Activated CD4-positive, alpha-beta memory T cell treated with anti-CD3 and anti-CD28 coated beads for 36 hours (primary cell): ENCODE measurements at places on chromosomes 5 and 9. TPM values are rescaled to one million over a fixed set of nuclear protein-coding genes. Genes with fewer than 3 reads are reported as not detected.

GRCh38 chr5:134508521-134509195 lies 16.8 kb upstream of the JADE2 start:
- H3K27ac ChIP-seq = no peak overlapping the region
- no peaks in the 10 kb centered on the region for H3K36me3 ChIP-seq
- DNase-seq = no peak
- H3K4me3 ChIP-seq = no peak overlapping the region
- H3K27me3 ChIP-seq = no peaks in the 10 kb centered on the region
- H3K4me1 ChIP-seq = peaks cover 45% of the 10 kb centered on the region

- no peak overlapping the region for H3K4me3 ChIP-seq
- no peaks in the 10 kb centered on the region for H3K27me3 ChIP-seq
- no peak overlapping the region for H3K27ac ChIP-seq
- H3K36me3 ChIP-seq = peaks cover 38% of the 10 kb centered on the region
- peaks cover 8% of the 10 kb centered on the region for H3K4me1 ChIP-seq
These were observed 8.0 kb downstream of the CEP72 start for GRCh38 chr5:620152-620551.

GRCh38 chr5:4640795-4641194 lies 499.3 kb upstream of the ADAMTS16 start:
- H3K36me3 ChIP-seq = no peaks in the 10 kb centered on the region
- no peaks in the 10 kb centered on the region for H3K27me3 ChIP-seq
- H3K4me1 ChIP-seq = no peaks in the 10 kb centered on the region

Gene CARD6
- total RNA-seq = 1.7 TPM

Gene GMCL2
- not detected for total RNA-seq

Gene CCDC69
- 24.6 TPM for total RNA-seq

Gene ADGRV1
- total RNA-seq = 0.05 TPM

DNA sequence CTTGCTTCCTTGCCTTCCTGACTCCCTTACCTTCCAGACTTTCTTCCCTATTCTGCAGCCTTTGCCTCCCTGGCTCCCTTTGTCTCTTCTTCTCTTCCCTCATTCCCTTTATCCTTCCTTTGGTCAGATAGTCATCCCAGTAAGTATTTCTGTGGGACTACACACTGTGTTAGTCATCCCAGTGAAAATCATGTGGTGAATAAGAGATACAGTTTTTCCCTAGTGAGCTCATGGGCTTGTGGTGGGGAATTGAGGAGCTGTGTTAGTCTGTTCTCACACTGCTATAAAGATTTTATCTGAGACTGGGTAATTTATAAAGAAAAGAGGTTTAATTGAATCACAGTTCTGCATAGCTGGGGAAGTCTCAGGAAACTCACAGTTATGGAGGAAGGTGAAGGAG lies 109.8 kb upstream of the EDIL3 start:
- DNase-seq = no peak
- no peak overlapping the region for H3K4me3 ChIP-seq
- no peaks in the 10 kb centered on the region for H3K36me3 ChIP-seq
- no peak overlapping the region for H3K27ac ChIP-seq

Gene NME5
- not detected for total RNA-seq

Gene BAAT
- not detected for total RNA-seq

Gene PFN3
- not detected for total RNA-seq

Gene FAM200C
- 1.4 TPM for total RNA-seq

GRCh38 chr5:149872351-149873040 lies 72.1 kb downstream of the PDE6A start:
- no peak overlapping the region for H3K27ac ChIP-seq
- H3K36me3 ChIP-seq = no peaks in the 10 kb centered on the region
- H3K4me3 ChIP-seq = no peak overlapping the region
- H3K27me3 ChIP-seq = no peaks in the 10 kb centered on the region
- DNase-seq = no peak

GRCh38 chr5:89968958-89969381 lies 440.6 kb downstream of the CETN3 start:
- H3K27me3 ChIP-seq = no peaks in the 10 kb centered on the region
- H3K27ac ChIP-seq = no peak overlapping the region
- DNase-seq = no peak
- H3K36me3 ChIP-seq = no peaks in the 10 kb centered on the region
- H3K4me3 ChIP-seq = no peak overlapping the region

- H3K27ac ChIP-seq = no peak overlapping the region
- H3K4me3 ChIP-seq = no peak overlapping the region
- H3K36me3 ChIP-seq = no peaks in the 10 kb centered on the region
- DNase-seq = no peak
- peaks cover 2% of the 10 kb centered on the region for H3K4me1 ChIP-seq
These were observed 6.2 kb upstream of the OLFM1 start for GRCh38 chr9:135081264-135081660.

GRCh38 chr9:75715360-75715759 lies 175.1 kb upstream of the PCSK5 start:
- H3K36me3 ChIP-seq = no peaks in the 10 kb centered on the region
- H3K4me1 ChIP-seq = no peaks in the 10 kb centered on the region

- no peaks in the 10 kb centered on the region for H3K4me1 ChIP-seq
- no peak for DNase-seq
- H3K4me3 ChIP-seq = no peak overlapping the region
- no peak overlapping the region for H3K27ac ChIP-seq
These were observed 125.5 kb downstream of the MTX3 start for GRCh38 chr5:79865579-79865978.

Gene TNFAIP8
- total RNA-seq = 159 TPM

- no peak overlapping the region for H3K4me3 ChIP-seq
- peak; percentile 59 for DNase-seq
- no peaks in the 10 kb centered on the region for H3K4me1 ChIP-seq
- no peaks in the 10 kb centered on the region for H3K27me3 ChIP-seq
- no peak overlapping the region for H3K27ac ChIP-seq
- H3K36me3 ChIP-seq = no peaks in the 10 kb centered on the region
These were observed 191.5 kb downstream of the ROR2 start for GRCh38 chr9:91758491-91758981.

DNA sequence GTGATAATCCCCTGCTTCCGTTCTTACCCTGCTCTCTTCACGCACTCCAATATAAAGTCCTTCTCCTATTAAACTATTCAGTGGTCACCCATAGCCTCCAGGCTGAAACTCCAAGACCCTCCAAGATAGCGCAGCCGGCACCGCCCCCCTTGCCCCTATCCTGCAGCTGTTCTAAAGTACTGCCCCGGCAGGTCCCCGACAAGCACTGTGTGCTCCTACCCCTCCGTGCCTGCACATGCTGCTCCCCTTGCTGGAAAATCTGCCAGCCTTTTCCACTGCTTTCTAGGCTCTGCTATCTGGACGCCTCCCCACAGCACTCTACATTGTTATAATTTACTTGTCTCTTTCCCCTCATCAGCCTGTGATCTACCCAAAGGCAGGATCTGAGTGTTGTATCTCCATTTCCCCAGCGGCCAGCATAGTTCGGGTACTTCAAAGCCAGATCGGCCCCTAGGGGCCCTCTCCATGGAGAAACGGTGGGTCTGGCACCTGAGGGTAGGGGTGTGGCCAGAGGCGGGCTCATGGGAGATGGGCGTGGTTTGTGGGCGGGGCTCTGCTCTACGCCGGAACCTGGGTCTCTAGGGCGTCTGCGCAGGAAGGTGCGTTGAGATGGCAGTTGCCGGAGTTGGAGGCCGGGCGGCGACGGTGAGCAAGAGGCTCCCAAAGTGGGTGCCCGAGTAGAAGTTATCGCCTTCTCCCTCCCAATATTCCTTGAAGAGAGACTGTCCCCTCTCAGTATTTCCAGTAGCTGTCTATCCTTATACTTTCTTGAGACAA lies 83.5 kb upstream of the RUSC2 start:
- no peak overlapping the region for H3K27ac ChIP-seq
- H3K4me1 ChIP-seq = no peaks in the 10 kb centered on the region
- DNase-seq = peak; percentile 55

DNA sequence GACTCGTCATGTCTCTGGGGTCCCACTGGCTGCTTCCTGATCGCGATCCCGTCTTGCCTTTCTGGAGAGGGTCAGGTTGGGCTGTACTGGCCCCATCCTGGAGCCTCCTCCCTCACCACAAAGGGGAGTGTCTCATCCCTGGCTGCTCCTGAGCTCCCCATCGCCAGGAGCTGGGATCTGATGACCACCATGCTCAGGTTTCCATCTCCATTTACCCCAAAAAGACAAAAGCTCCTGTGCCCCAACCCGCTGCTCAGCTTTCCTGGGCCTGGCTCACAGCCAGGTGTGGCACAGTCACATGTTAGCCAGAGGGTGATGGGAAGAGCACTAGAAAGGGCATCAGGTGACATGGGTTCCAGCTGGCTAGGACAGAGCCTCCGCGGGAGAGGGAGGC lies 47.3 kb upstream of the CDKN2AIPNL start:
- DNase-seq = no peak
- no peak overlapping the region for H3K27ac ChIP-seq
- no peak overlapping the region for H3K4me3 ChIP-seq
- H3K27me3 ChIP-seq = no peaks in the 10 kb centered on the region
- no peaks in the 10 kb centered on the region for H3K36me3 ChIP-seq
- H3K4me1 ChIP-seq = peaks cover under 1% of the 10 kb centered on the region

Gene TPPP
- 0.53 TPM for total RNA-seq

Gene VLDLR
- total RNA-seq = 8.8 TPM

DNA sequence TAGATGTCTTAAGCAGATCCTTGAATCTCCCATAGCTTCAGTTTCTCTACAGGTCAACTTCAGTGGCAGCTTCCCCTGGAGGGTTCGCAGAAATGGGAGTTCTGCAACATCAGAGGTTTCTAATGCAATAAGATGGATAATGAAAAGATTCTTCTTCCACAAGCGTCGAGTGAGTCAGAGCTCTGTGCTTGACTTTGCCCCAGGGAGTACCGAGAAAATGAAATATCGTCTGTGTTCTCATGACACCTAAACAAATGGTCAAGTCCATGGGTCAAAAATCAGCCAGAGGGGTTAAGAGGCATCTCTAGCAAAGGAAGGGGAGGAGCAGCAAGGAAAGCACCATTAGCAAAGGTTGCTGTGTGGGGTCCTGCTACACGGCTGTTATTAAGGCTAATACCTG lies 3.2 kb upstream of the ADRA1B start:
- DNase-seq = no peak
- H3K27me3 ChIP-seq = peaks cover 42% of the 10 kb centered on the region
- H3K4me1 ChIP-seq = peaks cover 10% of the 10 kb centered on the region
- H3K36me3 ChIP-seq = no peaks in the 10 kb centered on the region
- H3K27ac ChIP-seq = no peak overlapping the region
- no peak overlapping the region for H3K4me3 ChIP-seq

Gene NEUROG1
- total RNA-seq = not detected

Gene PAEP
- total RNA-seq = not detected

DNA sequence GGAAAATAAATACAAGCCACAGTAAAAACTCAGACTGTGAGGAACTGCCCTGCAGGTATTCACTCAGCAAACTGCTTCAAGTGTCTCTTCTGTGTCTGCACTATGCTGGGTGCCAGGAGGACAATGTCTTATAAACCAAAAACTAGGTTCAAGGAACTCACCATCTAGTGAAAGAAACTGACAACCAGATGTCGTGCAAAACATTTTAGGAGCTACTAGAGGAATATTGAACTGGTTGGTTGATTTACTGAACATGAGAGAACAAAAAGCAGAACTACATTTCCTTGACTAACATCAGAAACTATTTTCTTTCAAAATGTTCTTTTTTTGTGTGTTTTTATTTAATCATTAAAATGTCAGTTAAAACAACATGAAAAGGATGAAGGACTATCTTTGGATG lies 35.2 kb downstream of the ZNF366 start:
- no peak overlapping the region for H3K4me3 ChIP-seq
- H3K36me3 ChIP-seq = no peaks in the 10 kb centered on the region
- no peaks in the 10 kb centered on the region for H3K4me1 ChIP-seq
- DNase-seq = no peak
- H3K27me3 ChIP-seq = peaks cover 25% of the 10 kb centered on the region

- no peak overlapping the region for H3K27ac ChIP-seq
- DNase-seq = no peak
- H3K4me3 ChIP-seq = no peak overlapping the region
- H3K4me1 ChIP-seq = no peaks in the 10 kb centered on the region
- H3K36me3 ChIP-seq = no peaks in the 10 kb centered on the region
- H3K27me3 ChIP-seq = peaks cover 16% of the 10 kb centered on the region
These were observed 104.6 kb downstream of the CACNA1B start for GRCh38 chr9:137982200-137982599.

- H3K27me3 ChIP-seq = peaks cover 36% of the 10 kb centered on the region
- no peaks in the 10 kb centered on the region for H3K36me3 ChIP-seq
- no peak overlapping the region for H3K27ac ChIP-seq
- H3K4me3 ChIP-seq = no peak overlapping the region
- no peaks in the 10 kb centered on the region for H3K4me1 ChIP-seq
- DNase-seq = no peak
These were observed 21.4 kb upstream of the PITX1 start for GRCh38 chr5:135055396-135055795.

DNA sequence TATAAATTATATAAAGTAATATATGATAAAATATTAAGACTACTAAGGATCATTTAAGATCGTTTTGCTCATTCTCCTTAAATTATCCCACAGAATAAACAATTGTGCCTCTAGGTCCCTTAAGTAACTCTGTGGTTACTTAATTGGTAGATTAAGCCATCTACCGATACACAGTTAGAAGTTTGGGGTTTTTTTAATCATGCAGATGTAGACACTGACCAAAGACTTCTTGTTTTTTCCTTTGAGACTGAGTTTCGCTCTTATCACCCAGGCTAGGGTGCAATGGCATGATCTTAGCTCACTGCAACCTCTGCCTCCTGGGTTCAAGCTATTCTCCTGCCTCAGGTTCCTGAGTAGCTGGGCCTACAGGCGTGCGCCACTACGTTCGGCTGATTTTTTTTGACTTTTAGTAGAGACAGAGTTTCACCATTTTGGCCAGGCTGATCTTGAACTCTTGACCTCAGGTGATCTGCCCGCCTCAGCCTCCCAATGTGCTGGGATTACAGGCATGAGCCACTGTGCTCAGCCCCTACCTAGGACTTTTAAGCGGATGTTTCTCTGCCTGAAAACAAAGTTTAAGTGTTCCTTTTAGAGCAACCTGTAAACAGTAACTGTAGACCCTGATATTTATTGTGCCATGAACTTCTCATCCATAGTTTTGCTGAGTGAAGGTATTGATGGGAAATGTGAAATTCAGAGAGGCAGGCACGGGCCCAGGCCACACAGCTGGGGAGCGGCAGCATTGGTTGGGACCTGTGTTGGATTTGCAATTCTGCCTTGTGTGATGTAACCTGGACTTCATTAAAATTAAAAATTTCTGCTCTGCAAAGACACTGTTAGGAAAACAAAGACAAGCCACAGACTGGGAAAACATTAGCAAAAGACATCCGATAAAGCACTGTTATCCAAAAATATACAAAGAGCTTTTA lies 11.6 kb downstream of the CEL start:
- peaks cover 4% of the 10 kb centered on the region for H3K36me3 ChIP-seq
- no peaks in the 10 kb centered on the region for H3K27me3 ChIP-seq
- H3K27ac ChIP-seq = no peak overlapping the region
- no peaks in the 10 kb centered on the region for H3K4me1 ChIP-seq
- H3K4me3 ChIP-seq = no peak overlapping the region
- DNase-seq = no peak

DNA sequence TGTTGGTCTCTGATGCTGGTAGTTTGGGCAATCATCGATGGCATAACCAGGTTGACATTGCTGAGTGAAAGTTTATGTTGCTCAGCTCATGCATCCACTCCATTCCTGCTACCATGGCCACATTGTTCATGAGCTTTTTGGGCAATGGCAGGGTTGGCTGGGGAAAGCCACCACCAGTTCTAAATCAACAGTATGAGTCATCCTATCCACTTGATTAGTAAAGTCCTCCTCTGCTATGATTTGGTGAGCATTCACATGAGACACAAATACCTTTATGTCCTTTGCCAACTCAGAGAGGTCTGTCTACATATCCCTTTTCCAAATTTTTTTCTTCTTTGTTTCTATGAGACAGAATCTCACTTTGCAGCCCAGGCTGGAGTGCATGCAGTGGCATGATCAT lies 129.7 kb upstream of the FBN2 start:
- no peak for DNase-seq
- no peaks in the 10 kb centered on the region for H3K4me1 ChIP-seq
- H3K36me3 ChIP-seq = no peaks in the 10 kb centered on the region

Gene AGXT2
- total RNA-seq = not detected
